AG08395 (cell line): ENCODE measurements at places on chromosomes 6 and 20.

DNA sequence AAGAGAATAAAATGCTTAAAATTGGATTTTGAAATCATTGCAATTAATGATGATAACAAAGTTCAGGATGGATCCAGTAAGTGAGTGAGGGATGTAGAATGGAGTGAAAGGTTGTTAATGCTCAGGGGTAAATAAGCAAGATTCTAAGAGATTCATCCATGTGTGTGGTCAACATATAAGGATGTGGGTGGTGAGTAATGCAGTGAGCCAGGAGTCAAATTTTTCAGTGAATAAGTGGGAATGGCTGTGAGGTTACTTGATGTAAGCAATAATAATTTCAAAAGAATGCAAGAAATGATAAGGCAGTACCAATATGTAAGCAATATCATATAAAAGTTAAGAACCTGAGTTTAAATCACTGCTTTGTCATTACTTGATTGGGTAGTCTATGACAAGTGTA is 207.5 kb upstream of the ADGRB3 start:
- DNase-seq, result no peak

DNA sequence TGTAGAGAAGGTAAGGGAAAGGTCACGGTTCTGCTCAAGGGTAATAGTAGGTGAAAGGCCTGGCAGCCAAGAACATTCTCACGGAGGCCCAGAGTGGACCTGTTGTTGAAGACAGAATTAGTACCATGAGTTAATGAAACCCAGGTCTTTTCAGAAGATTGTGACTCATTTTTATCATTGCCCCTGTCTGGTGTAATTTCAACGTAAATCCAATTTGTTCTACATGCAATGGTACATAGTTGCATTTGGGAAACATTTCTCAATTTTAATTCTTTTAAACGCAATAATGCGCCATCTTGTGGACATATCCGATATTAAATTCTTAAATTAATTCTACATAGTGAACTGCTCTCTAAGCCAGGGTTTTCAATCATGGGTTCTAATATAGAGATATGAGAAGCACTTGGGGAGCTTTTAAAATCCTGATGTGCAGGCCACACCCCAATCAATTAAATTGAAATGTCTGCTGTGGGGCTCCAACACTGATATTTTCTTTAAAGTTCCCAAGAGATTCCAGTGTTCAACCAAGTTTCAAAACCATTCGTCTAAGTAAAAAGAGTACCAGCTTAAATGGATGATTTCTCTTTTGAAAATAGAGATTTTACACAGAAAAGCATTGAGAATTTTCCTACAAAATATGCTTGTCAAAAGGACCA is 257.4 kb downstream of the PLCB1 start:
- peak; percentile 28 for DNase-seq

DNA sequence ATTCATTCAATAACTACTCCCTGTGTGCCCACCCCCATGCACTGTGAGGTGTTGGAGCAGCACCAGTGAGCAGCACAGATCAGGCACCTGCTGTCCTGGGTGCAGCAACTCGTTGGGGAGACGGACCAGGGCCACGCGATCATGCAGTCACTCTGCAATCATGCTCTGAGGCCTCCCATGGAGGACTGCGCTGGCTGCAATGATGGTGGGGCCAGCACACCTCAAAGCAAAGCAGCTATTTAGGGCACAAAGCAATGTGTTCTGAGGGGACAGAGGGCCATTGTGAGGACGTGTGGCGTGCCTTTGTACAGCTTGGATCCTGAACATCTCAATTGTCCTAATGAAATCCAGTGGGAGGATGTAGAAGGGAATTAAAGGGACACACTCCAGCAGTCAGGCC is 41.0 kb upstream of the MPC1 start:
- DNase-seq, result no peak

DNA sequence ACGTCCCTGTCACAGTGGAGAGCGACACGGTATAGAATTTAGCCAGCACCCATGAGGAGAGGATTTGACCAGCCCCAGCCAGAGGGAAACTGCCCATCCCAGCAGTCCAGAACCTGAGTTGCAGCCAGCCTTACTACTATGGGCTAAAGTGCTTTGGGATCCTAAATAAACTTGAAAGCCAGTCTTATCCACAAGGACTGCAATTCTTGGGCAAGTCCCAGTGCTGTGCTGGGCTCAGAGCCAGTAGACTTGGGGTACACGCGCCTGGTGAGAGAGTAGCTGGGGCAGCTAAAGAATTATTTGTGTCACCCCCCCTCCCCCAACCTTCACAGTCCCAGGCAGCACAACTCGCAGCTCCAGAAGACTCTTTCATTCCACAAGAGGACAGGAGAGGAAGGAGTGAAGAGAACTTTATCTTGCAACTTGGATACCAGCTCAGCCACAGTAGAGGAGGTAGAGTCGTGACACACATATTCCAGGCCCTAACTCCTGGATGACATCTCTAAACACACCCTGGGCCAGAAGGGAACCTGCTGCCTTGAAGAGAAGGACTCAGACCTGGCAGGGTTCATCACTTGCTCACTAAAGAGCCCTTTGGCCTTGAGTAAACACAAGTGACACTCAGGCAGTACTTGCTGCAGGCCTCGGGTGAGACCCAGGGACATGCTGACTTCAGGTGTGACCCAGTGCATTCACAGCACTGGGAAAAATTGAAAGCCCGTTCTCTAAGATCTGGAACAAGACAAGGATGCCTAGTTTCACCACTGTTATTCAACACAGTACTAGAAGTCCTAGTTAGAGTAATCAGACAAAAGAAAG is 100.3 kb downstream of the REV3L start:
- DNase-seq, result no peak

DNA sequence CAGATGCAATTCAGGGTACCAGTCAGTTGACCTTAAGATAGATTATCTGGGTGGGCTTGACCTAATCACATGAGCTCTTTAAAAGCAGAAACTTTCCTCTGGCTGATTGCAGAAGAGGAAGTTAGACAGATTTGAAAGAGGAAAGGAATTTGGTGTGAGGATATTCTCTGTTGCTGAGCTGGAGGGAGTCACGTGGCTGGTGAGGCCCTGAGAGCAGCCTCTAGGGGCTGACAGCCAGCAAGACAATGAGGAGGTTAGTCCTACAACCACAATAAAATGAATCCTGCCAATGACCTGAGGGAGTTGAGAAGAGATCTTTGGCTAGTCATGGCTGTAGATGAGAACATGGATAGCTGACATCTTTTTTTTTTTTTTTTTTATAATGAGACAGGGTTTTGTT is 87.0 kb upstream of the B3GAT2 start:
- DNase-seq, result no peak

GRCh38 chr6:77292564-77293546 is 170.4 kb downstream of the HTR1B start:
- peak; percentile 8 for DNase-seq

DNA sequence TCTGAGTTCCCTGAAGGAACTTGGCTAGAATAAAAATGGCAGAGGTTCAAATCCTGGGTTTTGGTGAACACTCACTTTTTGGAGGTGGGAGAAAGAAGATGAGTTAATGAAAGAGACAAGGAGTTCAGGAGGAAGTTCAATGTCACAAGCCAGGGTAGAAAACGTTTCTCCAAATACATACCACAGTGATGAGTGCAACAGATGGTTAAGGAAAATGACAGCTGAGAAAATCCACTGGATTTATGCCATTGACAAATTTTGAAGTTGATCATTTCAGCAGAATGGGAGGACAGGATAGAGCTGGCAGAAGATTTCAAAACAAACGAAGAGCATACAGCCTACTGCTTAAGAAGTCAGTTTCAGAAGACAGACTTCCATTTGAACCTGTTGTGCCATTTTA is 122.7 kb downstream of the GFRAL start:
- DNase-seq, result no peak

GRCh38 chr6:142906945-142907470 is 38.0 kb downstream of the HIVEP2 start:
- DNase-seq, result no peak

DNA sequence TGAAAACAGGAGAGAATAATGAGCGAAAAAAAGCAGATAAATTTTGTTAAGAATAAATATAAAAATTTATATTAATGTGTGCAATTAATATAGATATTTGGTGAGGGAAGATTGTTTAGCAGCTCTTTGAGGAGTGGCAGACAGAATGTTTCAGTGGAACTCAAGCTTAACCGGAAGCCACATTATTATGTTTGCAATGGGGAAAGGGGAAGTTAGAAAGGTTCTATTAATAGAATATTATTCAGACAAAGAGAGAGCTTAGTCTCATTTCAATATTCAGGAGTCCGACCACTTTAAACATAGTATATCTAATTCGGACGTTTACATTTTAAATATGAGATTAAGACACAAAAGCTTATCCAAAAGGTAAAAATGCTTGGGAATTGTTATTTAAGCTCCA is 81.6 kb upstream of the KHDRBS2 start:
- DNase-seq, result no peak

GRCh38 chr6:118752803-118753202 is 101.4 kb upstream of the CEP85L start:
- no peak for DNase-seq

DNA sequence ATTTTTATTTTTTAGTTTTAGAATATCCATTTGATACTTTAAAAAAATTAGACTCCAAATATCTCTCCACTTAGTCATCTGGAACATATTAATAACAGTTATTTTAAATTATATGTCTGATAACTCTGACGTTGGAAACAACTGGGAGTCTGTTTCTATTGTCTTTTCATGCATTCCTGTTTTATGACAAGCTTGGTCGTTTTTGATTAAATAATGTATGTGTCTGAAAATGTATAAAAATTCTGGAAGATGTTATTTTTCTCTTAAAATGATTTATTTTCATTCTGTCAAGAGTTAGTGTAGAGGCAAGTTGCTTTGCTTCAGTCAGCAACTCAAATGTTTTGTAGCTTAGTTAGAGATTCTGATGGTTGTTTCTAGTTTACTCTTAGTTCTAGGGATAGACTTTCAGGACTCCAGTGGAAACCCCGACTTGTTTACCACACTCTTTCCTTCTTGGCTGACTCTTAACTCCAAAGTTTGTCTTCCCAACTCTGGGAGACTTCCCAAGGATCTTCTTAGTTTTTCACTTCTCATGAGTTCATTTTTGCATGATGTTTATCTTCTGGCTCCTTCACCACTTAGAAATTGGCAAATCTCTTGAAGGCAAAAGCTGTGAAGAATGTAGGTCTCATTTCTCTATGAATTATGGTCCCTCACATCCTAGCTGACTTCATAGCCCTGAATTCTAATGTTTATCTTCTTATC is 190.9 kb downstream of the LAMA2 start:
- DNase-seq, result peak; percentile 9

DNA sequence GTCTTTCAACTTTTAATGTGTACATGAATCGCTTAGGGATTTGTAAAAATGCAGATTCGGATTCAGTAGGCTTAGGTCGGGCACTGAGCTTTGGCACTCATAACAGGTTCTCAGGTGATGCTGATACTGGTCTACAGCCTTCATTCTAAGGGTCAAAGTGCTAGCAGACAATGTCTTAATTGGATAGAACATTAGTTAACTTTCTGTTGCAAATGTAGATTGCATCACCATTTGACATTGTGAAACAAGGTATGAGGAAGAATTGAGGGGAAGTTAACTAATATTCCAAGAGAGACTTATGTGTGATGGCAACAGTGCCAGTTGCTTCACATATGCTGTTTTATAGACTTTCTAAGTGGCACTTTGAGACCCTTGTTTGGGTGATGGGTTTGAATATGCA is 86.9 kb downstream of the MLIP start:
- DNase-seq, result no peak

GRCh38 chr6:63790334-63790733 is 154.7 kb downstream of the PHF3 start:
- no peak for DNase-seq

DNA sequence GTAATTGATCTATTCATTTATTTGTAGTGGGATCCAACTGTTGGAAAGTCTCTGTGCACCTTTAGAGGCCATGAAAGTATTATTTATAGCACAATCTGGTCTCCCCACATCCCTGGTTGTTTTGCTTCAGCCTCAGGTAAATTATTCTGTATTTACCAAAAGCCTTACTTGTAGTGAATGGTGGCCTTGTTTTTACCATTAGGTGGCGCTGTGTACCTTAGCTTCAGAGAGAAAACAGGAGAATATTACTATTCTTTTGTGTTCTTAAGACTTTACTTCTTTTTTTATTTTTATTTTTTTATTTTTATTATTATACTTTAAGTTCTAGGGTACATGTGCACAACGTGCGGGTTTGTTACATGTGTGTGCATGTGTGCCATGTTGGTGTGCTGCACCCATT is 23.7 kb downstream of the PEX7 start:
- peak; percentile 32 for DNase-seq

DNA sequence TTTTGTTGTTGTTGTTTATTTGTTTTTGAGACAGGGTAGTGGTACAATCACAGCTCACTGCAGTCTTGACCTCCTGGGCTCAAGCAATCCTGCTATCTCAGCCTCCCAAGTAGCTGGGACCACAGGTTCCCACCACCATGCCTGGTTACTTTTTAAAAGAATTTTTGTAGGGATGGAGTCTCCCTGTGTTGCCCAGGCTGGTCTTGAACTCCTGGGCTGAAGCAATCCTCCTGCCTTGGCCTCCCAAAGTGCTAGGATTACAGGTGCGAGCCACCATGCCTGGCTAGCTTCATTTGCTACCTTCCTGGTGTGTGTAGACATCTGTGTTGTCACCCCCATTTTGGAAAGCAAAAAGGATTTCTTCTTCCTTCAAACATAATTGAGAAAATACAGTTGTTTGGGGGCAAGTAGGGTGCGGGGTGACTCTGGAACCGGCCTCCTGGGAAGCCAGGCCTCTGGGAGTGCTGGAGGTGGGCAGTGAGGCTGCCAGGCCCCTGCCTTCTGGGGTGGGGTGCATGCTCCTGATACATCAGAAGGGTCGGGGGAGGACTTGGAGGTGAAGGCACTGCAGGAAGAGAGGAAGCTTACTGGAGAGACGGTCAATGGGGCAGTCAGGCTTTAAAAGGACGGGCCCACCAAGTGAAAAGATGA is 28.4 kb downstream of the SYNJ2 start:
- no peak for DNase-seq

GRCh38 chr20:1144401-1145172 is 26.2 kb downstream of the PSMF1 start:
- no peak for DNase-seq

DNA sequence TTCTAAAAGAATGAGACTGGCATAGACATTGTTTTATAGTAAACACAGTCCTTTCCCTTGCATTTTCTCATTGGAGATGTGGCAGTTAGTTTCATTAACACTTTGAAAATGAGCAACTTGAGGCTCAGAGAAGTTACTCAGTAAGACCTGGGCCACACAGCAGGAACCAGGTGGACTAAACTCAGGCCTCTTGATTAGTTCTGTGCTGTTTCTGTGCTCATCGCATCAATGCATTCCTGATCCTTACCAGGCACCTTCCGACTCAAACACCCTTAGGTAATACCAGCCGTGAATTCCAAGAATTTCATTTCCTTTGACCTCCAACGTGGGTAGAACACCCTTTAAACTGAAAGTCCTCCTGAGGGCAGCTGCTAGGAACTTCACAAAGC is 362.8 kb downstream of the ESR1 start:
- no peak for DNase-seq

GRCh38 chr6:52507557-52508260 is 69.2 kb downstream of the TRAM2 start:
- DNase-seq, result peak; percentile 71

- no peak for DNase-seq
These were observed 2.5 kb downstream of the RRAGD start for GRCh38 chr6:89409461-89410035.
